ENCODE measurements at places on chromosomes 2 and 18.

GRCh38 chr2:69565431-69565839, 78.1 kb downstream of the AAK1 start:
- peak; percentile 70 for DNase-seq

GRCh38 chr18:2240311-2240705, 331.0 kb downstream of the METTL4 start:
- DNase-seq = no peak

GRCh38 chr18:59049721-59050660, 89.7 kb upstream of the SEC11C start:
- no peak for DNase-seq

- no peak for DNase-seq
These were observed 277.7 kb upstream of the MAP2 start for GRCh38 chr2:209145941-209146681.

DNA sequence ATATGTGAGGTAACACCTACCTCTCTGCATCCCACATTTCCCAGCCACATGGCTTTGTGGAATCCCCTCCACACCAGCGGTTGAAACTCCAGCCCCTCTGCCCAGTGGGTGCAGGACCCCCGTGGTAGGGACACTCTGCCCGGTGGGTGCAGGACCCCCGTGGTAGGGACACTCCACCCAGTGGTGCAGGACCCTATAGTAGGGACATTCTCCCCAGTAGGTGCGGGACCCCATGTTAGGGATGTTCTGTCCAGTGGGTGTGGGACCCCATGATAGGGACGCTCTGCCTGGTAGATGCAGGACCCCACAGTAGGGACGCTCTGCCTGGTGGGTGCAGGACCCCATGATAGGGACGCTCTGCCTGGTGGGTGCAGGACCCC, 11.5 kb downstream of the COPS9 start:
- DNase-seq = peak; percentile 14

- DNase-seq = no peak
These were observed 18.2 kb downstream of the IWS1 start for GRCh38 chr2:127508023-127508630.

DNA sequence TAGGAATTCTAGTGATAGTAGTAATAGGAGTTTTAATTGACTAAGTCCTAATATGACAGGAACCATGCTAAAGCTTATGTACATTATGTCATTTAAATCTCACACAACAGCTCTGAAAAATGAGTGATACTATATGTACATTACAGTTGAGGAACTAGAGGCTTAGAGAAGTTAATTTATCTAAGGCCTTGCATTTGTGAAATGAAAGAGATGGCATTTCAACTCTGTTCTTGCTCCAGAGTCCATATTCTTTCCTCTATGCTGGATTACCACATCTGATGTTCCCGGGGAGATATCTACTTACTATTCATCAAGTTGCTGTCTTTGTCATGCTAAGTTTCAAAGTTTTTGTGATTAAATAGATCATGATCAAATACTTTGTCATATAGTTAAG, 5.7 kb downstream of the AGPS start:
- DNase-seq = no peak

DNA sequence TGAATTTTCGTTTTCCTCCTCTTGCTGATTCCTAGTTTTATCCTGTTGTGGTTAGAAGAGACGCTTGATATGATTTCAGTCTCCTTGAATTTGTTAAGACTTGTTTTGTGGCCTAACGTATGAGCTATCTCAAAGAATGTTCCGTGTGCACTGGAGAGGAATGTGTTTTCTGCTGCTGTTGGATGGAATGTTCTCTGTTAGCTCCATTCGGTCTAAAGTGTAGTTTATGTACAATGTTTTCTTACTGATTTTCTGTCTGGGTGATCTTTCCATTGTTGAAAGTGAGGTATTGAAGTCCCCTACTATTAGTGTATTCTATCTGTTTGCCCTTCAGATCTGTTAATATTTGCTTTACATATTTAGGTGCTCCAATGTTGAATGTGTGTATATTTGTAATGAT, 25.9 kb downstream of the COLEC11 start:
- DNase-seq = no peak

DNA sequence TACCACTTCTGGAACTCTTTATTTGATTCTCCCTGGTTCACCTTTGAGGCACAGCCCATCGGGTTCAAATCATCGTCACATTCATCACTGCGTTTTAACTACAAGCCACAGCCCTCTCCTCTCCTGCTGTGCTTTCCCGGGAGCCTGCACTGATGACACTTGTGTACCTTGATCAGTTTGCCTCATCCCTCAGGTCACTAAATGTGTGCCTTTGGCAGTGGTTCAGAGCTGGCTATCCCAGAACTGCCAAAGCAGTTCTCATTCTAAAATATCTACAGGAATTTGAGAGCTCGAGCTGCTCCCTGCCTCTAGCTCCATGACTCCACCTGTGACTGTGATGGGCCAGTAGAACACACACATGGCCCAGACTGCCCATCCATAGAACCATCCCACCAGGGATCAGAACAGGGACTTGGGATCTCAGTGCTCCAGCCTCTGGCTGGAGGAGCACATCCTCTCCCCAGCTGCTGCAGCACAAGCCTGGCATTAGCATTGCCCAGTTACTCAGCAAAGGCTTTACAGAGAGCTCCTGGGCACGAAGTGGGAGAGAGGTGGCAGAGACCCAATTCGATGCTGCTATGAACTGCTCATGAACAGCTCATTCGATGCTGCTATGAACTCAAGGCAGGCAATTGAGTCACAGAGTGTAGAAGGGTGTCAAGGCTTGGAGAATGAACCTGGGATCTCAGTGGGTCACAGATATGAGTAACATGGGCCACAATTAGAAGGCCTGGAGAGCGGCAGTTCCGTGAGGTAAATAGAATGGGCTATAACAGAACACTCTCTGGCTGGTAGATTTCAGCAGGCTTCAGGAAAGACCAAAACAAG, 41.9 kb downstream of the EVA1A start:
- no peak for DNase-seq

DNA sequence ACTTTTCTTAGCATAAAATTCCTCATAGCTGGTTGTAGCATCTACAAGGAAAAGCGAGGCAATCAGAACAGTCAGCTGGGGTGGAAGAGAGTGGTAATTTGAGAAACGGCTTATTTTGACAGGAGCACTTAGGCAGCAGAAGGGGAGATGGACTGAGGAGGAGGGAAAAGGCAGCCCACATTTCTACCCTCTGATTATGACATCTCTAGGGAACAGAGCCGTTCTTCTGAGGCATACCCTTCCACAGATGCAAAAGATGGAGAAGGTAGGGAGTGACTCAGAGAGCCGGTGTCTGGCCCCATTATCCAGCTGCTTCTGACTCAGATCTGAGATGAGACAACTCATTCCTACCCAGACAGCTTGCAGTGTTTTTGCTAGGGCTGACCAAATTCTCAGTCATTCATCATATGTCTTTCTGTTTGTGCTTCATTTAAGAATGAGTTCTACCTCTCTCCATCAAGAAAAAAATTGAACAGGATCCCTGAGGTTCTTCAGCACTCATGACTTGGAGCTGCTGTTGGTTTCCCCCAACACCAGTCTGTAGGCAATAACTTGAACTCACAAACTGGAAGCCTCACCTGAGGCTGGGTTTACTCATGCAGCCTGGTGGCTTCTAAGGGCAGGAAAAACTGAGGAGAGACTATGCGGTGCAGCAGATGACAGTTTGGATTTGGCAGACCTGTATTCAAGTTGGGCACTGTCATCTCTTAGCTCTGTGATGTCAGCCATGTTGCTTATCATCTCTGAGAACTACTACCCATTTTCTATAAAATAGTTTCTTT, 15.9 kb upstream of the SEC11C start:
- DNase-seq = peak; percentile 30

- DNase-seq = no peak
These were observed 713.6 kb downstream of the TDRD15 start for GRCh38 chr2:21837168-21837960.

- DNase-seq = no peak
These were observed 748 bp upstream of the ZNF804A start for GRCh38 chr2:184597571-184597991.

GRCh38 chr2:128446874-128447537, 128.3 kb upstream of the HS6ST1 start:
- peak; percentile 14 for DNase-seq

- no peak for DNase-seq
These were observed 415.0 kb upstream of the NRP2 start for GRCh38 chr2:205267323-205267722.

DNA sequence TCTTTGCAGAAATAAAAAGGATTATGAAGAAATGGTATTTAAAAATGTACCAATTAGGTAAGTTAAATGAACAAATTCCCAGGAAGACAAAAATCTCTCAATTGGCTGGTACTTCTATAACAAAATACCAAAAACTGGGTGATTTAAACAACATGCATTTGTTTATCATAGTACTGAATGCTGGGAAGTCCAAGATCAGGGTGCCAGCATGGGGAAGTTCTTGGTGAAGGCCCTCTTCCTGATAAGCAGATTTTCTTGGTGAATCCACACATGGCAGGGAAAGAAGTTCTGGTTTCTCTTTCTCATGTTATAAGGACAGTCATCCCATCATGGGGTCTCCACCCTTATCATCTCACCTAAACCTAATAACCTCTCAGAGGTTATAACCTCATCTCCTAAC, 271.6 kb upstream of the SETBP1 start:
- DNase-seq = no peak

GRCh38 chr2:224263571-224264043, 138.3 kb downstream of the FAM124B start:
- DNase-seq = no peak

DNA sequence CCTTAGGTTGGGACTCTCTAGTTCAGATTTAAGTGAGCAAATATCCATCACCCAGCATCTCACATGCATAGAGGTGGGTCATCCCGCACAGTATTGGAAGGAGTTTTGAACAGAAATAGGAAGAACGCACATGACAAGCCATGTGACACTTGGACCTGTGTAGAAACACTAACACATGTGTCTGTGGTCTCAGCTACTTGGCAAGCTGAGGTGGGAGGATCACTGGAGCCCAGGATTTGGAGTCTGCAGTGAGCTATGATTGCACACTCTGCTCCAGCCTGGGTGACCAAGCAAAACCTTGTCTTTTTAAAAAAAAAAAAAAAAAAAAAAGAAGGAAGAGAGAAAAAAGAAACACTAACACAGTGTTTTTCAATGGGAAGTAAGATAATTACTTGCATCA, 5.4 kb upstream of the MTCL1 start:
- DNase-seq = no peak

DNA sequence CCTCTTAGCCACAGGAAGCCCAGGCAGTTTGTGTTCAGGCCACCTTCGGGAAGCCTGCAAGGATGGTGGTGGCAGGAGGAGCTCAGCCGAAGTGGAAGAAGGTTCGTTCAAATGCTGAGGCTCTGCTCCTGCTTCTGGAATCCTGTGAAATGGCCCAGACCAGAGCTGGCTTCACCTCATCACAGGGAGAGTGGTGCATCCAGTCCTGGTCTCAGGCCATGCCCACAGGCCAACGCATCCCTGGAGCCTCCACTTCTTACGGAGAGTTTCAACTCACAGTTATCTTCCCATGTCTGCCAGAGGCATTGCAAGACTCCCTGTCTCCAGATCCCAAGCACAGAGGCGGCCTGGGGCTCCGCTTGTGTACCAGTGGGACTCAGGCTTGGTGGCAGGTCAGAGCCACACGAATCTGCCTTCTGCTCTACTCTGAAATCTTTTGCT, 82.3 kb downstream of the NDUFA10 start:
- DNase-seq = no peak

DNA sequence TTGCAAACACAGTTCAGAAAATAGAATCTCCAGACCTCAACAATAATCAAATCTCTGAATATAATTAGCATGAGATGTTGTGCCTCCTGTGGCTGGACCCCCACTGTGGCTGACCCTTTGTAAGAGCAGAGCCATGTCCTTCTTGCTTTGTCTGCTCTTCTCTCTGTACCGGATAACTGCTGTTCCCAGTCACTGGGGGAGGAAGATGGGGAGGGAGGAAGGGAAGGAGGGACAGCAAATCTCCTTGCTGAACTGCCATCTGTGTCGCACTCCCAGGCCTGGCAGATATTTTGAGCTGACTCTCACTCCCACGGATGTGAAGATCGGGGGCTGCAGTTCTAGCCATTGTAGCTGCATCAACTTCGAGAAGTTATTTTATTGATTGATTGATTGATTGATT, 319.0 kb upstream of the CXCR4 start:
- DNase-seq = no peak

GRCh38 chr18:33581856-33582255, 3.8 kb downstream of the ASXL3 start:
- DNase-seq = no peak

- no peak for DNase-seq
These were observed 11.6 kb upstream of the CASP10 start for GRCh38 chr2:201171259-201171814.

All from activated CD4-positive, alpha-beta memory T cell treated with anti-CD3 and anti-CD28 coated beads, Interleukin-2, amount 10 ng/mL, durations not matched to agents 7 days and 5 days (primary cell).